HFFc6 (cell line): ENCODE measurements at places on chromosomes 4 and X. TPM values are rescaled to one million over a fixed set of nuclear protein-coding genes. Genes with fewer than 3 reads are reported as not detected.

Gene MAGEB1
- not detected in 3 replicates for total RNA-seq

Gene BDH2
- 33.9 to 45.7 TPM (median 39.7 TPM) in 3 replicates for total RNA-seq

DNA sequence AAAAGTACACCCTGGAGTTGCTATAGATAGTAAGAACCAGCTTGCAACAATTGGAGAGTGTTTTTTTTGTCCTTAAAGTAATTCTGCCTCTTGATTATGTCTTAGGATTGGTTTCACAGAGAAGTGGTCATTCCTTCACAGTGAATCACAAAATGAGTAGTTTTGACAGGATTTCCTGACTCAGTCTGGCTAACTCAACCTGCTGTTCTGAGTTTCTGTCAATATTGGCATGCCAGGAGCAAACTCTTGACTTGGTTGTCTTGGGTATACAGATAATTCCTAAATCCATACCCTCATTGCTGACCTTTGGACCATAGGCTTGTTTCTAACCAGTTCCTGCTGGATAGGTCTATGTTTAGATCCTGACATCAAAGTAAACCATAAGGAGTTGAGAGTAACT lies 9.4 kb downstream of the FHIP1A start:
- no peaks in the 10 kb centered on the region for H3K27me3 ChIP-seq
- peaks cover 61% of the 10 kb centered on the region for H3K4me1 ChIP-seq
- peak; percentile 79 for DNase-seq
- no peak overlapping the region; the same call in 1 of the 2 replicates for H3K4me3 ChIP-seq
- peak overlapping the region; percentile 82 for H3K27ac ChIP-seq
- H3K36me3 ChIP-seq: no peaks in the 10 kb centered on the region

DNA sequence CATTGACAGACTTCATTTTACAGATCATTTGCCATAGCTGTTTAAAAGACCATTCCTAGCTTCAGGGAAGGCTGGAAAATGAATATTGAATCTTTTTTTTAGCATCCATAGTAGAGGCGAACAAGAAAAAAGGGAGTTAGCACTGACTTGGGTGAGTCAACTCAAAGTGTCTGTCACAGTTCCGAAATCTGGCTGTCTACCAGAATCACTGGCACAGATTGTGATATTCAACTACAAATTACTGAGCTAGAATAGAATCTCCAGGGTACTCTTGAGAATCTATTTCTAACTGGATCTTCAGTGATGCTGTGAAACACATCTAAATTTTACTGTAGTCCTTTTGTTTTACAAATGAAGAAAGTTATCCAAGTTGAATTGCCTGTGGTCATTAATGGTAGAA lies 31.5 kb downstream of the SEC24B start:
- DNase-seq: no peak
- no peak overlapping the region for H3K4me3 ChIP-seq
- H3K27me3 ChIP-seq: no peaks in the 10 kb centered on the region
- no peaks in the 10 kb centered on the region for H3K4me1 ChIP-seq
- H3K27ac ChIP-seq: no peak overlapping the region
- H3K36me3 ChIP-seq: peaks cover 15% of the 10 kb centered on the region

GRCh38 chr4:56183344-56183959 lies 203.8 kb downstream of the AASDH start:
- no peaks in the 10 kb centered on the region; the same call in none of the 2 replicates for H3K27me3 ChIP-seq
- H3K27ac ChIP-seq: no peak overlapping the region
- H3K36me3 ChIP-seq: no peaks in the 10 kb centered on the region
- H3K4me1 ChIP-seq: no peaks in the 10 kb centered on the region
- no peak overlapping the region for H3K4me3 ChIP-seq
- no peak for DNase-seq

DNA sequence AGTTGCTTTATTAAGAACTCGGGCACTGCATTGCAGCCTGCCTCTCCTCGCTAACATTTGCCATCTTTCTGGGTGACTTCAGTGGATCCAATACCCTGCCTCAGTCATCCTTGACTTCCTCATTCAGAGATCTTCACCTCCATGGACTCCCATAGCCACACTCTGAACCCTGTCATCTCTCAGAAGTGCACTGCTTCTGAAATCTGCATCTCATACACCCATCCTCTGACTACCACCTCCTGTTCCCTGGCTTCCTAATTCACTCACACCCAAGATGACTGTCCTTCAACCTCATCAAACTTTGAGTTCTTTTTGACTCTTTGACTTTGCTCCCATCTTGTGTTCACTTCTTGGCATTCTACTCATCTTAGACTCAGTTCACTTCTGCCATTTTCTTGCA lies 25.3 kb upstream of the CYBB start:
- no peaks in the 10 kb centered on the region for H3K36me3 ChIP-seq
- H3K4me3 ChIP-seq: no peak overlapping the region
- no peaks in the 10 kb centered on the region for H3K4me1 ChIP-seq
- DNase-seq: no peak

DNA sequence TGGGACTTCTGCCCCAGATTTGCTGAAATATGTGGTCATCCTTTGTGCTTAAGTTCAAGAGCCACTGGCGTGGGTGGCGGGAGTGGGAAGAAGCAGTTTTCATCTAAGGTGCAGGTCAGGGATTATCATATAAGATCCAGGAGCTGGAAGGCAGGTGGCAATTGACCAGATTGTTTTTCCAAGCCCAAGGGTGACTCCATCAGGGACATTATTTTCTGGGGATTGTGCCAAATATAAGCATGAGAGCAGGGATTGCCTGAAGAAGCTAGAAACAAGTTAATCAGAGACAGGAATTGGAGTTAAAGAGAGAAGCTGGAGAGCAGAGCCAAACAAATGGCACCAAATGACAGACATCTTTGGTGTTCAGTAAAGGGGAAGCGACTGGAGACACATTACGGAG lies 19.4 kb upstream of the SEL1L3 start:
- peaks cover 3% of the 10 kb centered on the region; the same call in 1 of the 2 replicates for H3K27me3 ChIP-seq
- H3K4me1 ChIP-seq: peaks cover 29% of the 10 kb centered on the region
- H3K4me3 ChIP-seq: no peak overlapping the region

DNA sequence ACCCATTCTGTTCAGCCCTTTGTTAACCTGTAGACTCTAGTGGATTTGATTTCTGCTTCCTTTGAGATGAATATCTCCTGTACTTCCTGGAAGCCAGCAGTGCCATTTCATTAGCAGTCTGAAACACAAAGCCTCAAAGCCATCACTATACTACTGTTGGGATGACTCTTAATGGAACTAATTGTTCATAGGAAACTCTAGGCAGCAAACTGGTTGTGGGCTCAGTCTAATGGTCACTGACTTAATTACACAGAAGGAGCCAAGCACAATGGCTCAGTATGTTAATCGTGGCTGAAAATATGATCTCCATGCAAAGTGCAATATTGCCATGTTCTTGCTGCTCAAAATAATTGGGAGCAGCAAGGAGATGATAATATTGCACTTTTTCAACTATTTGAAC lies 262.3 kb downstream of the ARHGAP24 start:
- DNase-seq: no peak
- H3K27me3 ChIP-seq: no peaks in the 10 kb centered on the region
- H3K4me1 ChIP-seq: peaks cover 49% of the 10 kb centered on the region
- H3K4me3 ChIP-seq: no peak overlapping the region
- no peak overlapping the region for H3K27ac ChIP-seq

DNA sequence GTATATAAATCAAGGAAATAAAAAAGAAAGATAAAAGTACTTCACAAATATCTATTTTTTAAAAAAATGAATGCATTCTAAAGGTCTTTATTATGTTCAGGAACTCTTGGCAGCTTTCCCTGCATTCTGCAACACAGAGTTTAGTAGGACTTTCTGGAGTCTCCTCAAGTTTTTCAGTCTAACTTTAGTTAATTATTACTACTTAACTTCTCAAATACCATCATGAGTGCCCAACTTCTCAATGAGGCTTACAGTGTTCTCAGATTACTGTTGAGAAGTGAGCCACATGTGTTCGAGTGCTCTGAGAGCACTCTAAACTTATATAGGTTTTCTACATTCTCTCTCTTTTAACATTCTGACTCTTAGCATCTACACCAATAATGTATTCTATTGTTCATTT lies 1852.9 kb upstream of the PCDH10 start:
- peaks cover 2% of the 10 kb centered on the region; the same call in 1 of the 2 replicates for H3K27me3 ChIP-seq
- H3K27ac ChIP-seq: no peak overlapping the region
- no peak overlapping the region for H3K4me3 ChIP-seq
- H3K4me1 ChIP-seq: no peaks in the 10 kb centered on the region
- no peaks in the 10 kb centered on the region for H3K36me3 ChIP-seq
- DNase-seq: no peak

GRCh38 chr4:140071806-140072205 lies 82.2 kb downstream of the MAML3 start:
- no peaks in the 10 kb centered on the region for H3K36me3 ChIP-seq
- peak overlapping the region; percentile 69 for H3K4me3 ChIP-seq
- no peaks in the 10 kb centered on the region; the same call in 1 of the 2 replicates for H3K27me3 ChIP-seq
- peak; percentile 54 for DNase-seq
- peaks cover 44% of the 10 kb centered on the region for H3K4me1 ChIP-seq
- H3K27ac ChIP-seq: peak overlapping the region; percentile 79

- H3K27ac ChIP-seq: no peak overlapping the region
- H3K27me3 ChIP-seq: peaks cover 1% of the 10 kb centered on the region; the same call in 1 of the 2 replicates
- no peak overlapping the region for H3K4me3 ChIP-seq
- peaks cover 33% of the 10 kb centered on the region for H3K4me1 ChIP-seq
Observed at GRCh38 chrX:120727911-120728310, 98.1 kb upstream of the C1GALT1C1 start.

DNA sequence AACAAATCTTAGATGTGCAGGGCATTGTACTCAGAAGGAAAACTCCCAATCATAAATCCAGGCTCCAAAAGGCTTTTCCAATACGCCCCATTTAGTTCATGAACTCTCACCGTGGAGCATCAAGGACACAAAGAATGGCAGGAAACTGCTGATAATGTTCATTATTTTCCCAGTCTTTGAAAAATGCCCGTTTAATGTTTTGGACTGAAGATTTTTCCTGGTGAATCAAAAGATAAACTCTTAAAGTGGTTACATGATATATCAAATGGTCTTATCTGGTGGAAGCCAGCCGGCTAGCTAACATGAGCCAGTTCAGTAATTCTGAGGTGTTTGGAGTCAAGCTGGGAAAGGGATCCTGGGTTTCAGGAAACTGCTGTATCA lies 62.1 kb upstream of the AP1S2 start:
- no peak overlapping the region for H3K4me3 ChIP-seq
- H3K27me3 ChIP-seq: peaks cover 2% of the 10 kb centered on the region
- no peak for DNase-seq
- no peaks in the 10 kb centered on the region for H3K4me1 ChIP-seq
- H3K36me3 ChIP-seq: 0 out of 2 replicates have a peak, but pooled peaks cover 5% of the 10 kb centered on the region

DNA sequence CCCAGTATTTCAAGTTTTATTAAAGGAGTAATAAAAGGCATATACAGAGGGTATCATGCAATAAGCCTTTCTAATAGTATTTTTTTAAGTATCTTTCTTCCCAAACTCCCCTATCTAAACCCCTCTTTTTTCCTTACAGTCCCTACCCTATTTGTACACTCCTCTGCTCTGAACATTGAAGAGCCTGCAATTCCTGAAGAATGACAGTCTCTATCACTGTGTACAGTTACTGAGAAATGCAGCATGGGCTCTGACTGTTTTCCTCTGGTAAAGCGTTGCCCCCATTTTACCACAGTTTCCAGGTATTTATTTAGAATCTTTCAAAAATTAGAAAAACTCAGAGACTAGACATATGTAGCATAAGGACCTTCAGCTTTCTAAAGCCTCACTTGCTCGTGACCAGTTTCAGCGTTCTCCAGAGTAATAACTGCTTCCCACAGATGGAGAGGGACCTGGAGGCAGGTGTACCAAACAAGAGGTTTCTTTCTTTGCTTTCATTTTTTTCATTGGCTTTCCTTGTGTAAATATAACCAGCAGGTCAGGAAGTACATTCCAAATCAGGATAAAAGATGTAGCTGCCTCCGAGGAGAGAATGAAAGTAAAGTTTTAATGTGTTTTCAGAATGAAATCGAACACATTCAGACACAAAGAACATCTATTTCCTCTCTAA lies 230.8 kb downstream of the CFAP299 start:
- H3K27me3 ChIP-seq: no peaks in the 10 kb centered on the region; the same call in none of the 2 replicates
- H3K4me3 ChIP-seq: peak overlapping the region; percentile 80
- no peak for DNase-seq
- peaks cover 15% of the 10 kb centered on the region; the same call in 1 of the 2 replicates for H3K4me1 ChIP-seq
- peaks cover 8% of the 10 kb centered on the region; the same call in 1 of the 2 replicates for H3K36me3 ChIP-seq

- H3K36me3 ChIP-seq: no peaks in the 10 kb centered on the region
- H3K27me3 ChIP-seq: peaks cover 3% of the 10 kb centered on the region; the same call in 1 of the 2 replicates
- no peaks in the 10 kb centered on the region for H3K4me1 ChIP-seq
- no peak overlapping the region for H3K27ac ChIP-seq
- no peak overlapping the region for H3K4me3 ChIP-seq
Observed at GRCh38 chrX:84078991-84079390, 109.0 kb downstream of the RPS6KA6 start.

DNA sequence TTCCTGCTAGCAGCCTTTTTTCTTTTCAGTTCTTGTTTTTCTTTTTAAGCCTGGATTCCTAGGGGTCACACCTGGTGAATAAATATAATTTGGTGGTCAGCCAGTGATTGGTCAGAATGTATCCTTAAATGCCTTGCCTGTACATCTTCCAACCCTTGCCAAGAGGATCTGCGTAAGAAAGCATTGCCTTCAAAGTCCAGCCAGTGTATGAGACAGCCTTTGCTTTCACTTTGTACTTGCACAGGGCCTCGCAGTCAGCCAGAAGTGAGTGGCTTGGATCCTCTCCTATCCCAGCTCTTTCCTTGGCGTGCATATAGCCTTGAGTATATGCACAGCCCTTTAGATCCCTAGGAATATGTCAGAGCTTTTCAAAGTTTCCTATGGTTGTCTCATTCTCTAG lies 22.2 kb downstream of the KANTR start:
- DNase-seq: no peak
- peaks cover 16% of the 10 kb centered on the region for H3K4me1 ChIP-seq
- H3K36me3 ChIP-seq: peaks cover 6% of the 10 kb centered on the region

DNA sequence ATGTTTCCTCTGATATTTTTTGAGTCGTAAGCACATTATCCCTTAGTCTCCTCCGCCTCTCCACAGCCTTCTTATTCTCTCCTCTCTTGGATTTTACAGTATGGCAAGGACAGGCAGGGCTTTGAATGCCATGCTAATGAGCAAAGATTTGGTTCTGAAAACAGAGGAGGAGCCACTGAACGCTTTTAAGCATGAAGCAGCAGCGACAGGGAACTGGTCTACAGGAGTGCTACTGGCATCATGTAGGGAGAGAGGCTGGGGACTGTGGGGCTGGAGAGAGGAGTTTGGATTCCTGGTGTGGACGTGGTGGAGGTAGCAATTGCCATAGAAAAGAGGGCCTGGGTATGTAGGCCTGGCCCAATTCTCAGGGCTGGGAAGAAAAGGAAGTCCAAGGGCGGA lies 4.6 kb upstream of the CD99L2 start:
- H3K36me3 ChIP-seq: no peaks in the 10 kb centered on the region
- H3K4me3 ChIP-seq: no peak overlapping the region
- no peaks in the 10 kb centered on the region for H3K4me1 ChIP-seq

DNA sequence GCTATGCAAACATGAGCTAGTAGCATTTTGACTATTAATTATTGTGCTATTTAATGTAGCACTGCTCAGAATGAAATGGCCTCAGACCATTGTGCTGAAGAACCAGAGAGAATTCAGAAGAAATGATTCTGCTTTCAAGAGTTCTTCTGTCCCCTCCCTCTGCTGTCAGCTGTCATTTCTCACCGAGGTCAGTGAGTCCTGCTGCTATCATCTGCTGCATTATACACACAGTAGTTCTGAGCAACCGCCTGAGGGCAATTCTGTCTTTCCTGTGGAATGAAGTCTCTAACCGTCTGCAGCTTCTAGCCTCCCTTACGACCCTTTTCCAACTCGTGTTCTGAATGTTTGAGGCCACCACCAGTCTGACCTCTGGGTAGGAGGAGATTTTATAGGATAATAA lies 249.4 kb downstream of the HNRNPD start:
- no peak for DNase-seq
- H3K27me3 ChIP-seq: 0 out of 2 replicates have a peak, but pooled peaks cover 1% of the 10 kb centered on the region
- no peak overlapping the region for H3K27ac ChIP-seq
- H3K36me3 ChIP-seq: no peaks in the 10 kb centered on the region
- H3K4me1 ChIP-seq: no peaks in the 10 kb centered on the region
